ENCODE measurements at places on chromosomes 2 and 18.

GRCh38 chr2:13560322-13560721 is 843.6 kb downstream of the TRIB2 start:
- no peak for DNase-seq

- DNase-seq, result no peak
Measured at GRCh38 chr18:79917169-79917852, 34.1 kb downstream of the SLC66A2 start.

GRCh38 chr2:120526047-120526562 is 180.2 kb downstream of the INHBB start:
- no peak for DNase-seq

DNA sequence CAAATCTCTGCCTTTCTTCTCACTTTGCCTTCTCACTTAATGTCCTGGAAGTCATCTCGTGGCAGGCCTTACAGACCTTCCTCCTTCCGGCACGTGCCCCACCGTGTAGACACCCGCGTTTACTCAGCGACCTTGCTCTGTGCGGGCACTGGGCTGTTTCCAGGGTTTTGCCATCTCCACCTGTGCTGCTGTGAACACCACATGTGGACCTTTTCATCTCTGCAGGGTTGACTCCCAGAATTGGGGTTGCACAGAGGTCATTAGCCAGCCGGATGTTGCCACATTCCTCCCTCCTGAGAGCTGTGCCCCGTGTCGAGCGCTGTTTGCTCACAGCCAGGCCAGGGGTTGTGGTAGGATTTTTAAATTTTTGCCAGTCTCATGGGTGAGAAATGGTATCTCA is 25.4 kb downstream of the KCNG2 start:
- DNase-seq, result no peak

DNA sequence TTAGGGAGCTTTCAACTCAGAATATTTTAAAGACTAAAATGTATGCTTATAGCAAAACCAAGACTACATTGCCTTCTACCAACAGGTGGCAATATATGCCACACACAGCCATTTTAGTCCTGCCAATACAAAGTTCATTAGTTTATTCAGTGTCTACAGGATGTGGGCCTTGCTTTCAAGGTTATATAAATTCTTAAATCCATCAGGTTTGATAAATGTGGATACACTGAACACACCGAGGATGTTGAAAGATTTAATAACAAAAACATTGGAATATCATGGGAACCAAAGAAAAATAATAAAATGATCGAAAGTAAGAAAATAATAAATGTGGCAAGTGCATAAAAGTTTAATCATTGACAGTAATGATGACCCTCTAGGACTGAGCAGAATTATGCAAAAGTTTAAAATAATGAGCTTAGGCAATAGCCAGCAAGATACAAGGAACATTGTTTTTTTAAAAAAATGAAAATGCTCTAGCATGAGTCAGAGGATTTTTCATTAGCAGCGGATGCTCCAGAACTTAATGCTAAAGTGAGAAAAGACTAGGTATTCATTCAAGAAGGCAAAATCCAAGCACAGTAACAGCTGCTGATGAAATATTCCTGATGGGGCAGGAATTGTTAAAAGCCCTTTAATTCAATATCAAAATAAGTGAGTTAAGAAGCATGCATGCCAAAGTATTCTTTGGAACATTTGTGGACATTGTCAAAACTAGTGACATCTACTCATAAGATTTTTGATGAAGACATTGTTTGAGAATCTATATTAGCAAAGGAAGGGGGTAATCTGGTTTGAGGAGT is 14.2 kb downstream of the SCN9A start:
- no peak for DNase-seq

GRCh38 chr2:156476850-156477206 is 40.6 kb downstream of the GPD2 start:
- no peak for DNase-seq

GRCh38 chr2:143705108-143705707 is 576.0 kb downstream of the ARHGAP15 start:
- no peak for DNase-seq

DNA sequence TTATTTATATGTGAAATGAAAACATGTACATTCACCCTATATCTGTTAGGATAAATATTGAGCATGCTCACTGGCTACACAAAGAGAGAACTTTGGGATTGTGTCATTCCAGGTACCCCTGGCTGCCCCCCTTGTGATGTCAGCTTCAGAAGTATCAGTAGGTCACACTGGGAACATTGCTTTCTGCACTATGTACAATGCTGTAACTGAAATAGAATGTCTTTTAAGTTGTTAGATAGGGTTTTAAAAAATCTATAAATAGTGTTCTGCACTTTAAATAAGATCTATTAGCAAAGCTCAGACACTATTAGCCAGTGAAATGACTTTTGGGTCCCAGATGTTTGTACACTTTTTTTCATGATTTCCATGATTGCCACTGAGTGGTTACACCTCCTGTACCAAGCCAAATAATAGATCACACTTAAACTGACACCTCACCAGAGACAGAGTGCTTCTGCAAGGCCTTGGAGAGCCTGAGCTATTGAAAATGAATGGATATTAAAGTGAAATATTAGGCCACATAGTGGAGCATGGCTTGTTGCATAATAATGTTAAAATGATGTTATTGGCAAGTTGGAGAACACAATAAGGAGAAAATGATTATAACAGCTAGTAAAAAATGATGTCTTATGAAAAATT is 297.0 kb upstream of the NXPH2 start:
- no peak for DNase-seq

GRCh38 chr2:121902171-121902591 is 146.7 kb downstream of the TSN start:
- DNase-seq, result no peak

GRCh38 chr2:161418715-161419637 is 2.9 kb downstream of the TBR1 start:
- no peak for DNase-seq

- DNase-seq, result no peak
Measured at GRCh38 chr2:217966423-217967070, 36.2 kb downstream of the TNS1 start.

GRCh38 chr2:105375001-105375561 is 23.8 kb downstream of the FHL2 start:
- DNase-seq, result no peak

- no peak for DNase-seq
Measured at GRCh38 chr2:98908931-98909316, 27.1 kb downstream of the CRACDL start.

- no peak for DNase-seq
Measured at GRCh38 chr2:176582990-176583481, 313.8 kb downstream of the MTX2 start.

DNA sequence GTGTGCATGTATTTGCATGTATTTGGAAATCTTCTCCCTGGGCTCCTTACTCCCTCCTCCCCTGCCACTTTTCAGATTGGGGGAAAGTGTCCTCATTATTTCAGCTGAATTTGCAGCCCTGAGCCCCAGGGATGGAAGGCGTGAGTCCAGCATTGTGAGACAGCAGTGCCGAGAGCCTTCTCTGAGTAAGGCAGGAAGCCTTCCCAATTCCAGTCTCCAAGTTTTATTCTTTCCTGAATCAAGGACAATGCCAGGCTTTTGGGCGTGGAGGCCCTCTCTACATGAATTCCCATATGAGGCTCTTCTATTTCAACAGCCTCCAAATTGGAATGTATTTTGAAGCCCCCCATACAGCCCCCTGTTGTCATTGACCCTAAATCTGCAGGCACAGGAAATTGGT is 163.5 kb downstream of the ACKR3 start:
- DNase-seq, result no peak

- no peak for DNase-seq
Measured at GRCh38 chr18:37525262-37525585, 40.4 kb downstream of the CELF4 start.

DNA sequence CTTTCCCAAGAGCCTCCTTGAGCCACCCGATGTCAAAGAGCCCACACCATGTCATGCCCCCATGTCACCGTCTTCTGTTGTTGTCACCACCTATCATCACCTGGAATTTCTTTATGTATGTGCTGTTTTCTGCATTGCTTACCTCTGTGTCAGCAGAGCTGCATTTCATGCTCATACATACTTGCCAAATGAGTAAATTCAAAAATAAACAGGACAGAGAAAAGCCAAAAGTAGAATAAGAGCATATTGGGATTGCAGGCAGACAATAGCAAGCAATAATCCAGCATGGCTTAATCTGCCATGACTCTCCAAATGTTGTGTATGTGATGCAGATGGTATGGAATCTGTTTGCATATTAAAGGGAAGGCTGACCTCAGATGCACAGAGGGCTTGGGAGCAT is 15.3 kb upstream of the RGPD4 start:
- no peak for DNase-seq

DNA sequence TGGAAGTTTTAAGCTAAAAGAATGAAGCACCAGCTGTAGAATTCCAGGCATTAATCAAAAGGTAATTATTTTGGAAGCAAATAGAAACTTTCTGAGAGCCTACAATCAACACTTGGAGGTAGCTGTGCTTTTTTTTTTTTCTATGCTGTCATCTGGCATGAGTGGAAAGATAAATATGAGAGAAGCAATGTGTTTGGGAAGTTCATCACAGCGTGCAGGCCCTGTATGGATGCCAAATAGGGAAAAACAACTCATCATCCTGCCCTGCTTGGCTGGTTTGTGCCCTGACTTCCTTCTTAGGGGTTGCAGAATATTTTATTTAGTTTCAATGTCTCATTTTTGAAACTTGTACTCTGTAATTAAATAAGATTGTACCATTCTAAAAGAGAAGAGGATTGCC is 437.4 kb downstream of the PIK3C3 start:
- DNase-seq, result no peak

GRCh38 chr2:85797921-85798320 is 44.1 kb downstream of the ATOH8 start:
- DNase-seq, result no peak

GRCh38 chr2:113724010-113724409 is 32.4 kb downstream of the SLC35F5 start:
- DNase-seq, result no peak

DNA sequence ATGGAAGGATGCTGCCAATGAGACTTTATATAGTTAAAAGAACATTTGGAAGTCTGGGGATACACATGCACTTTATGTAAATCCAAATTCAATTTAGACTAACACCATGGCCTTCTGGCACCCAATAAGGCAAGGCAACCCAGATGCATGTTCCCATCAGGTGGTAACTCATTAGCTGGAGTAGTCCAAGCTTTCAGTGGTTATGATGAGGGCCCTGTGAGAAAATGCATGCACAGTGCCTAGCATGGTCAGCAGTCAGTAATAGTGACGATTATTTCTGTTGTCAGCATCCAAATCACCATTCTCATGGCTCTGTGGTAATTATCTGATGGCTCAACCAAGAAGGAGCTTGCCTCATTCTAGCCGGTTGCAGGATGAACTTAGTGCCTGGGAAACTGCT is 70.3 kb upstream of the CTLA4 start:
- DNase-seq, result no peak

- no peak for DNase-seq
Measured at GRCh38 chr2:158191076-158191895, 89.6 kb downstream of the UPP2 start.

DNA sequence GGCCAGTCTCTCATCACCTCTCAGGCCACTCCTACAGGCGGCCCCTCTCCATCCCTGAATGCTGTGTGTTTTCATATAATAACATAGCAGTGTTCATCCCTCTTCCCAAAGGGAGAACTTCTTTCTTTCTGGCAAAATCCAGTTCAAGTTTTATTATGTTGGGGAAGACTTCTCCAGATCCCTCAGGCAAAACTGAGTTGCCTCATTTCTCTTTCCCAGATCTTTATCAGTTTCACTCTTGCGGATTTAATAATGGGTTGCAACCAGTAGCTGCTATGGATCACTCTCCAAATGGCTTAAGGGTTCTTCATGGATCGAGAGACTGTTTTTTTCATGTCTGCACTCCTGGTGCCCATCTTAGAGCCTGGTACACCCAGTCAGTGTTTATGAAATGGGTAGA is 129.9 kb downstream of the FHOD3 start:
- DNase-seq, result no peak
